ENCODE measurements at places on chromosomes 12 and 14. TPM values are rescaled to one million over a fixed set of nuclear protein-coding genes. Genes with fewer than 3 reads are reported as not detected.

Gene CFAP54
- total RNA-seq = 36.0 TPM

Gene BEGAIN
- total RNA-seq = 10.1 TPM

Gene NUP107
- total RNA-seq = 48.2 TPM

Gene CCDC197
- total RNA-seq = not detected

Gene PTHLH
- 2.1 TPM for total RNA-seq

Gene SLC24A4
- 4.2 TPM for total RNA-seq

Gene ABCD2
- 21.0 TPM for total RNA-seq

Gene KLHL28
- 43.1 TPM for total RNA-seq

Gene TMTC1
- total RNA-seq = 42.4 TPM

Gene PTPRB
- total RNA-seq = 10.1 TPM

Gene CHFR
- total RNA-seq = 40.6 TPM

Gene KRT72
- 0.23 TPM for total RNA-seq

Gene KIF26A
- 9.2 TPM for total RNA-seq

Gene RERG
- total RNA-seq = 9.0 TPM

Gene AKAP6
- 161 TPM for total RNA-seq

Gene KRT77
- total RNA-seq = not detected

Gene PLD4
- 9.0 TPM for total RNA-seq

Gene SERPINA5
- 0.69 TPM for total RNA-seq
